GM13976 (cell line): ENCODE measurements at places on chromosomes 16 and 17.

- DNase-seq = no peak
Observed at GRCh38 chr17:66778531-66779236, 56.2 kb upstream of the CACNG5 start.

- DNase-seq = no peak
Observed at GRCh38 chr17:14871921-14872320, 393.2 kb downstream of the PMP22 start.

DNA sequence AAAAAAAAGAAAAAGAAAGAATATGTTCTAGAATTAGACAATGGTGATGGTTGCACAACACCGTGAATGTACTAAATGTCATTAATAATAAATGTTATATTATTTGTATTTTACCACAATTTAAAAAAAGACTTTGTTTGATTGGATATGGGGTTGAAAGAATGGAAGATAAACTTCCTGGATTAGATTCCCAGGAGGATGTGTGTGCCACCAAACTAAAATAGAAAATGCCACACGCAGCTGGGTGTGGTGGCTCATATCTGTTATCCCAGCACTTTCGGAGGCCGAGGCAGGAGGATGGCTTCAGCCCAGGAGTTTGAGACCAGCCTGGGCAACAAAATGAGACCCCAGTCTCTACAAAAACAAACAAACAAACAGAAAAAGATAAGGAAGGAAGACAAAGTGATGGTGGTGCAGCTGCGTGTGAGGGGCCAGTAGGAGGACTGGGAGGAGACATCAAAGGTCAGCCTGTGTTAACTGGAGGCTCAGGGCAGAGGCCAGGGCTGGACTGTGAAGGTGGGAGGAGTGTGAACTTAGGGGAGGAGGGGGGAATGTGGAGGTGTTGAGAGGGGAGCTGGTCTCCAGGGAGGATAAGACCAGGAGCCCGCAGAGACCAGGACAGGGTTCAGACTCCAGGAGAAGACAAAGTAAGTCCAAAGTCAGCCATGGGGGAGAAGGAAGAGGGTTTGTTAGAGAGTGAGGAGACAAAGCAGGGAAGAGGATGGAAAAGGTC is 4.1 kb downstream of the PECAM1 start:
- no peak for DNase-seq

DNA sequence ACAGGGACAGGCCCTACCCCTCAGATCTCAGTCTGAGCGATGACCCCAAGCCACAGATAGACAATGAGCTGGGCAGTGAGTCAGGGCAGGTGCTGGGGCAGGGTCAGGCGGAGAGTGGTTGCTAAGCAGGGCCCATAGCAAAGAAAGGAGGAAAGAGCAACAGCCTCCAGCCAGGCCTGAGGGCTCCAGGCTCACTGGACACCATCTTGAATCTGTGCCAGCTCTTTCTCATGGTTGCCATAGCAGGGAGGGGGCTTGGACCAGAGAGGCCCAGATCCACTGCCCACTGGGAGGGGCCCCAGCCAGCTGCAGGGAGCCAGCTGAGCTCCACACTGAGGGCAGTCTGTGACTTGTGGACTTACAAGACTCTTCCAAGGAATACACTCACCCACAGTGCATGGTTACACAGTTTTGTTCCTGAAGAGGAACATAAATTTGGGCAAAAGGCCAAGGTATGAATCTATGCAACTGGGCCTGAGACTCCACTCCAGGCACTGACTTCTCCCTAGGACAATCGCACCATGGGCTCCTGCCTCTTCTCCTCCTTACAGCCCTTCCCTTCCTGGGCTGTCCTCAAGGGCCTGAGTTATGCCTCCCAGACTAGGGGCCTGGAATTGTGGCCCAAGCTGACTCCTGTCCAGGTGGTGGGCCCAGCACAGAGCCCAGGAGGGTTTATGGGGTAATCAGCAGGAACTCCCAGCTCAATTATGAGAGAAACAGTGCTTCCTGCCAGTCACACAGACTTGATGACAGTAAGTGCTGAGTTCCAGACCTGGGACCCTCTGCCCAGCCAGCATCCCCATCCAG is 59.9 kb downstream of the BEAN1 start:
- no peak for DNase-seq
